ENCODE measurements at places on chromosomes 12 and 14.
A peak's percentile ranks its signal among the peaks of the same experiment; 100 is the strongest.

GRCh38 chr14:64293976-64294671, at the start of gene ESR2:
Gene ESR2, minus strand, starts transcription at chr14:64294371. Its CDS starts 11,386 bp downstream, at chr14:64282985.
- no peak for DNase-seq

- peak; percentile 95 for DNase-seq
Measured at GRCh38 chr14:54253195-54253947, 143.4 kb upstream of the CDKN3 start.

GRCh38 chr14:86654558-86655184, 1124.7 kb downstream of the FLRT2 start:
- peak; percentile 43 for DNase-seq

DNA sequence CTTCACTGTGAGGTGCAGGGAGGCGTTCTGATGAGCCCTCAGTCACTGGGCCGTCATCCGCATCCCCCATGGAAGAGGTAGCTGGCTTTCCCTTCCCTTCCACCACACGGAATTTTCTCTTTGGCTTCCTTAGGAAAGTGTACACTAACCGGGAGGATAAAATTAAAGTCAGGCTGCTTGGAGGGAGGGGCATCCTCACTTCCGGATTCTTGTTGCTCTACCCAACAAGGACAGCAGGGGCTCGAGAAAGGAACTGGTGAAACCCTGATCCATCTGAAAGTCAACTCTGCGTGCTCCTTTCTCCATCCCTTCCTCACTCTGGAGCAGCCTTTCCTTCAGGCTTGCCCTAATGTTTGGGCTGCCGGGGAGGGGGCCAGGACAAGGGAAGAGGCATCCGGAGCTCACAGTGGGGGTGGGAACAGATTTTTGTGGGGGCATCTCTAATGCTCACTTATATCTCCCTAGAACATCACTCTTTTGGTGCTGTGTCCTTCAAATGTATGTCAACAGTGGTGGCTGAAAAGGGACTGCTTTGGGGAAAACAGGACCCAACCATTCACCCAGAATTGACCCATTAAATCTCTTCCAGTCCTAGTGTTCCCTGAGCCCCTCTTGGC, 101.4 kb upstream of the FKBP4 start:
- DNase-seq = no peak

DNA sequence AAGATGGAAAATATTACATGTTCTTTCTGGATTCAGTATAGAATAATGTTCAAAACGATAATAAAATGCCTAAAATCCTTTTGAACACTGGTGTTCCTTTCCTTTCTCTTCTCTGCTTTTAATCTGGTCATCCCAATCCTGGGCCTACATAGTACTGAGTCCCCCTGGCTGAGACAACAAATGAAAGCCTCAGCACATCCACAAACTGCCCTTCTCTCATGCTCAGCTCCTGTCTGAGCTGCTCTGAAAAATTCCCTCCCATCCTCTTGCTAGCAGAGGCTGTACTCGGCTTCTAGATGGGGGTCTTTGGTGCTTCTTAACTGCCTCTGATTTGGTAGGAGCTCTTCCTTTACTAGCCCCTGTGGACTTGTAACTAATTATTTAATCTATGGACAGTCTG, 232.3 kb downstream of the MED13L start:
- no peak for DNase-seq

DNA sequence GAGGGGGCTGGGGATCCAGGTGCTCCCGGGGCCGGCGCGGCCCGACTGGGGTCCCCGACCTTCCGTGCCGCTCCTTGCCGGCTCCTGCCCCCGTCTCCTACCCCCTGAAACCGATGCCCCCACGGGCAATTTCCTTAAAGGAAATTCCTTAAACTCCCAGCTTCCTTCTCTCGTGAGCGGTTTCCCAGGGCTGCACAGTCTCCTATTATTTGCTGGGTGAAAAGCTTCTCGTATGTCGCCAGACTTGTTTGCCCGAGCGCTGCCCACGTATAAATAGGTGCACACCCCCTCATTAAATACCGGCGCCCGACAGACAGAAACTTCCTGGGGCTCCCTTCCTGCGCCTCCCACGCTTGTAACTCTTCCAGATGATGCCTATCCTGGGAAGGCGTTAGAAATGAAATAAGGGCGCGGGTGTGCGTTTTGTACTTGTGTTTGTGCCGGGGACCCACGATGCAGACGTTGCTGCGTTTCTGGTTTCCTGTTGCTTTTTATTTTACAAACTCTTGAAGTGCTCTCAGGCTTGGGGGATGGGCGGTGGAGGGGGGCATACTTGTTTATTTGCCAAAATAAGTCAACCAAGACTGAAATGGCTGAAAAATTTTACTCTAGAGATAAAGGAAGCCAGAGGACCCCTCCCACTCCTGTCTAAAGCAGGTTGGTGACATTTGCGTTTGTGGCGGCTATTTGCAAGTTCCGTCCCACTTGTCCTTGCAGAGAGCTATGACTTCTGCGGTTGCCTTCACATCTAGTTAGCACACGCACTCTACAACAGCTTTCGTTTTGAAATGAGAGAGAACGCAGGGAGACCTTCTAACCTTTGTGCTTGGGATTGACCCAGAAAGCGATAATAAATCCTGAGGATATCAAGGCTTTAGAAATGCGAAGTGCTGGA, 1.0 kb downstream of the HIP1R start:
- no peak for DNase-seq

DNA sequence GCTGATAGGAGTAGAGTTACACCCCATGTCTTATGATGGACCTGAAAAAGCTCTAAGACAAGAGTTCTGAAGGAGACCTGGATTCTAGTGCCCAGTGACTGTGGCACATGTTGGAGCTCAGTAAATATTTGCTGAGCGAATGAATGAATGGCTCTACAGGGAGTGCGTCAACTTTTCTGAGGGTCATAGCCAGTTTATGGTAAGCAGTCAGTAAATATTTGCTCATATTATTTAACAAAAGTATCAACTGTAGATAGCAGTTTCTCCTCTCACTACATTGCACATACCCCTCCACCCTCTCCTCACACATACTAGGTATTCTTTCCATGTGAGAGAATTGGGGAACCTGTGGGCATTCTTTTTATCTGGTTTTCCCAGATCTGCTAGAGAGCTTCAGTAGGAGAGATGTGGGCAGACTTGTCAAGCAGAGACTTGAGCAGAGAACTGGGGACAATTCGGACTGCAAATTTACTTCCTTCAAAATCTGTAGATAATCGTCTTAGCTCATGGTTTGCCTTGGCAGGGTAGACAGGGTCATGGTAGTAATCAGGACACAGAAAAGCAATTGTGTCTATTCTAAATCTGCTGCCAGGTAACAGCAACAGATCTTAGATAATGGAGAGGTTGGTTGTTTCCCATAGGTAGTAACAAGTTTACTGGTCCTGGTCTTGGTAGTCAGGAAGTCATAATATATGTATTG, 5.7 kb downstream of the SLC4A8 start:
- no peak for DNase-seq

DNA sequence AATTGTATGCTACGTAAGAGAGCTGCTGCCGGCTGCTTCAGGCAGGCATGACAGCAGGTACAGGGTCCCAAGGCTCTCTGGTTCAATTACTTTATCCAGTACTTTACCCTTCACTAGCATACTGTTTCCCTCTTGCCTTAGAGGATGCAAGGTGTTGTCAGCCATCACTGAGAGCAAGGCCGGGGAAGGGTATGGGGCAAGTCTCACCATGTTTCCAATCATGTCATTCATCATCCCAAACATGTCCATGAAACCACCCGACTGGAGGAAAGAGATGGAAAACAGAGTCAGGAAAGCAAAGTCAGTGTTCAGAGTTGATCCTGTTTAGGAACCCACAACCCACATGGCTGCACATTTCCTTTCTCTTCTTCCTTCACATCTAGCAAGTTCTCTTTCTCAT, 2.4 kb downstream of the MLF2 start:
- DNase-seq = no peak

GRCh38 chr12:49979016-49979586, 6.4 kb downstream of the AQP6 start:
- no peak for DNase-seq

- DNase-seq = peak; percentile 21
Measured at GRCh38 chr14:93951635-93952540, 24.5 kb downstream of the ASB2 start.

DNA sequence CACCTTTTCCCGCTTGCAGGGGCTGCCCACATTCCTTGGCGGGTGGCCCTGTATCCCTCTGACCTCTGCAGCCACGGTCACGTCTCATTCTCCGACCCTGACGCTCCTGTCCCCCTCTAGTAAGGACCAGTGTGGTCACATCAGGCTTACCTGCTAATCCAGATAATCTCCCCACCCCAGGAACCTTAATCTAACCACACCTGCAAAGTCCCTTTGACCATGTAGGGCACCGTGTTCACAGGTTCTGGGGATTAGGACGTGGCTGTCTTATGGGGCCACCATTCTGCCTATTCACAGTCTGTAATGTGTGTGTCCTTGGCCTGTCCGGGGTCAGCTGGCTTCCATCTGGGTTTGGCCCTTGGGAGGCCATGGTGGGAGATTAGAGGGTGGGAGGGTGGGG, 368.9 kb downstream of the AACS start:
- no peak for DNase-seq

DNA sequence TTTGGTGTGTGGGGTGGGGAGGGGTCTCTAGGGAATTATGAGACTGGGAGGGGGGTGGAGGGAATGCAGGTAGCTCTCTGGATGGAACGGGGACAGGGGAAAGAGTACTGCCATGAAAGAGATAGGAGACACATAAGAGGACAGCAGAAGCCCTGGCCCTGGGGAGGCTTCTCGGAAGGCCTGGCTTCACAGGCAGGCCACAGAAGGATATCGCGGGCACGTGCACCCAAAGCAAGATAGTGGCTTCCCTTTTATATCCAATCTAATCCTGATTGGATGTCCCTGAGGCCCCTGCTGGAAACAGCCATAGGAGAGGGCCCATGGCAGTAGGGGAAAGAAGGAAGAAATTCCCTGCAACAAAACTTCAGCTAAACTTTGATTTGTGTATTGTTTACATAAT, 113.5 kb downstream of the GCH1 start:
- DNase-seq = no peak

GRCh38 chr12:130016194-130016593, 112.4 kb upstream of the TMEM132D start:
- DNase-seq = no peak

All from HT1080 (cell line).